Uterus (tissue), 4 donors: ENCODE measurements at places on chromosomes 13 and 19. TPM values are rescaled to one million over a fixed set of nuclear protein-coding genes. Genes with fewer than 3 reads are reported as not detected.

- no peak for DNase-seq
Measured at GRCh38 chr13:46554951-46555350, 2.0 kb downstream of the LRCH1 start.

- no peak for DNase-seq
Measured at GRCh38 chr19:50167314-50167721, 4.2 kb upstream of the IZUMO2 start.

DNA sequence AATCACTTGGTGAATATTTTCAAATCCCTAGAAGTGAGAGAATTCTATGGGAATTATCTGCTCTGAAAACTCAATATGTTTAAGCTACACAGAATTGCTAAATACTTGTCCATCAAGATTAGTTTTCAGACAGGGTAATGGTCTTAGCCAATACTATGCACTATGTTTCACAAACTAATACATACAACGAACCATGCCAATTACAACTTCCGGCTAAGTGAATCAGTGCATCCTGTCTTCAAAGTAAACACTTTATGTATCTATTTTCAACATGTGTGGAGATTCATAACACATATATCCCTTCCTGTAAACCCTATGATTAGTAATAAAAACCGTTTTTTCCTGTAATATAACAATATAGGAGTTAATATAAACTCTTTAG is 181.5 kb downstream of the POSTN start:
- no peak for DNase-seq

DNA sequence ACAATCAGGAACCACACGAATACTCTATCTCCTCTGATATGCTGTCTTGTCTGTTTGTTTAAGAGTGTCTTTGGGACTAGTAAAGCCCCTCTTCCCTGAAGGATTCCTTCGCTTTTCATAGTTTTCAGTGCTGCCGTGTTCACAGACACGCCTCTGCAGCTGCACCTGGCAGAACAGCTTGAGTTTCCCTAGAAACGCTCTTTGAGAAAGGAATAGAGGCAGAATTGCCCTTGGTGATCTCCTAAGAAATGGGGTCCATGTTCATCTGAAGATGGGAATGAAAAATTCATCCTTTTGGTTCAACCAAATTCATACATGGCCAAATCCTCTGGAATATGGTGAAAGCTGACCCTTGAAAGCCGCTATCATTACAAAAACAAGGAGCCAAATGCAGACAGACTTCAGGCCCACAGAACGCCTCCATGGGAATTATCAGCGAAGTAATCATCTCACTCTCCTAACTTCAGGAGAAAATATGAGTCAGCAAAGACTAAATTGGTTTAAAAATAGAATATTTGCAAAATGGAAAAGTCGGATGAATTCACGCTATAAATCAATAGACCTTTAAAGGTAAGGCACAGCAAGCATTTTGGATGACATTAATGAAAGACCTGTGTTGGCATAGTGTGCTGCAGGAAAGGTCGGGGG is 5.5 kb downstream of the SACS start:
- DNase-seq, result no peak

Gene TNFSF11
- 0.14 TPM for total RNA-seq

Gene ZNF112
- 23.2 TPM for total RNA-seq
